ENCODE measurements at places on chromosomes 4 and X.

DNA sequence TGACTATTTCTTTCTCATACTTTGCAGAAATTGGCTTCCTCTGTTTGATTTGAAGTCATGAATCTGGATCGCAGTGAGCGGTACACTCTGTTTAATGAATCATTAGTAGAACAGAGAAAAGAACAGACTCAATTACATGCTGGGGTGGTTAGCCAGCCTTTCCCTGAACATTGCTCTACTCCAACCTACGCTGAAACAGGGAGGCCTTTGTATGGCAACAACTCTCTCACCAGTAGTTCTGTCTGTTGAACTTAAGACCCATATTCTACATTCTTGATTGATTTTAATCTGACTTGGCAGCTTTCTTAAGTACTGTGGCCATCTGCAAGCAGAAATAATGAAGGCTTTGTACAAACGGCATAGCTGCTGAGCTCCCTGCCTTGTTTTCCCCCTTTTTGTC, 19.0 kb upstream of the AP1S2 start:
- no peak for DNase-seq

DNA sequence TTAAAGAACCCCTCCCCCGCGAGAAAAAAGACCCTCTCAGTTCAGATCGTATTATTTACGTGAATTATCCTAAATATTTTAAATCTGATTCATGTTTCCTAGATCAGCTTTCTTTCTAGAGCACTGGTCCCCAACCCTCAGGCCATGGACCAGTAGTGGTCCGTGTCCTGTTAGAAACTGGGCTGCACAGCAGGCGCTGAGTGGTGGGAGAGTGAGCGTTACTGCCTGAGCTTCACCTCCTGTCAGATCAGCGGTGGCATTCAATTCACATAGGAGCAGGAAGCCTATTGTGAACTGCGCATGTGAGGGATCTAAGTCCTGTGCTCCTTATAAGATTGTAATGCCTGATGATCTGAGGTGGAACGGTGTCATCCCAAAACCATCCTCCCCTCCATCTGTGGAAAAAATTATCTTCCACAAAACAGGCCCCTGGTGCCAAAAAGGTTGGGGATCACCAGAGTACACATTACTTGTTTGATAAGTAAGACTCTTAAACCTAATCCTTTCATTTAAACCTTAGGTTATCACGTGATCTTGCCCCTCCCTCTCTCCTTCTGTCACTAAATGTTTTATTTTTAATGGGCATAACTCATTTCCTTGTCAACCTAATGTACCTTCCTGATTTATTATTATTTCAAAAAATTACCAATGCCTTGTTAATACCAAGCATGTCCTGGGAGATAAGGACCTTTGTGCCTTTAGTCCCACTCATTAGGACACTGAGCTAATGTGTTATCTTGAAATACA, 442.9 kb downstream of the TLL1 start:
- DNase-seq: no peak

GRCh38 chr4:169652535-169652934, 32.2 kb downstream of the CLCN3 start:
- no peak for DNase-seq

DNA sequence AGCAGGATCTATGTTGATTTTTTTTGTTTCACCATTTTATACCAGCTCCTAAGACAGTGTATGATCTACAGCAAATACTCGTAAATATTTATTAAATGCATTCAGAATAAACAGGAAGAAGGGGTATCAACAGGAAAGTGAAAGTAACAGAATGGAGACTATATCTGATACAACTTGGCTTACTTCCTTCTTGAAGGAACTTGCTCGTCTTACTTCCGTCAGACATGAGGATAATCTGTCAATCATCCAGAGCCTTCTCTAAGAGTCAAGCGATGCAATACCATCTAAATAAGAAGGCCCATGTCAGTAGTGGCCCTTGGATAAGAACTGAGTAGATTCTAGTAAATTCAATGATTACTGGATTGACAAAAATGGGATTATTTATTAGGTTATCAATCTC, 84.2 kb downstream of the CAMK2D start:
- DNase-seq: no peak

DNA sequence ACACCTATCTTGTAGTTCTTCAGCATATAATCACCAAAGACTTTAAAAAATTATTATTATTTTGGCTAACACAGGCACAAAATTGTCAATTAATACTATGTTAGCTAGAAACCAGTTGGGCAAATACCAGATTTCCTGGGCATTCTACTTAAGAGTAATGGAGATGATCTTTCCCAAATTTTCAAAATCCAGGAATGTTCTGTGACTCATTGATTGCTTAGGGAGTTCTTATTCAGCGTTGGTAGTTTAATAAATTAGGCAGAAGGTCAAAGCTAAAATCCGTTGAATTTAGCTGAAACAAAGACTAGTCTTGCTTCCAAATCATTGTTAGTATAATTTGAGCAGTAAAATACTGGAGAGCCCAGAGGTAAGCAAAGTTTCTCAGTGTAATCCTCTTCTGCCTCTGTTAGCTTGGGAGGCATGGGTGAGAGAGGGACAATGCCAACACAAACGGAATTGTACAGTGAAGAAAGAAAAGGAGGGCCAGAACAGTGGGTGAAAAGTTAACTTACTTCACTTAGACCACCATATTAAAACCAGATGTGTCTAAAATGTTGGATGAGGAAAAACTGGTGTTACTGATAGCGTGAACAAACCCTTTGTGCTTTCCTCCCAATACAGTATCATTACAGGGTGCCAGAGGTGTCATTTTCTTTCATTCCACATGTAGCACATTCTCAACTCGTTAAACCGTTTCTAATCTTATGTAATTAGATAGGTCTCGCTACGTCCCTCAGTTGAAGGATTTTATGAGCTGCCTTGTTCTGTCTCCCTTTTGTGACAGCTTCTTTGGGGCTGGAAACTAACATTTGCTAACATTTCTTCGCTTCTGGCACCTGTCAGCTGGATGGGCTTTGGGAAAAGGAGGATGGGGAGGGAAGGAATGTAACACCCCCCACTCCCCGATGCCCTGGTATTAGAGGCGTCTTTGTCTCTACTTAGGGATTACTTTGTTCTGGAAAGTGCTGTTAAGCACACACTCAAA, 87.4 kb upstream of the CITED1 start:
- DNase-seq: no peak

DNA sequence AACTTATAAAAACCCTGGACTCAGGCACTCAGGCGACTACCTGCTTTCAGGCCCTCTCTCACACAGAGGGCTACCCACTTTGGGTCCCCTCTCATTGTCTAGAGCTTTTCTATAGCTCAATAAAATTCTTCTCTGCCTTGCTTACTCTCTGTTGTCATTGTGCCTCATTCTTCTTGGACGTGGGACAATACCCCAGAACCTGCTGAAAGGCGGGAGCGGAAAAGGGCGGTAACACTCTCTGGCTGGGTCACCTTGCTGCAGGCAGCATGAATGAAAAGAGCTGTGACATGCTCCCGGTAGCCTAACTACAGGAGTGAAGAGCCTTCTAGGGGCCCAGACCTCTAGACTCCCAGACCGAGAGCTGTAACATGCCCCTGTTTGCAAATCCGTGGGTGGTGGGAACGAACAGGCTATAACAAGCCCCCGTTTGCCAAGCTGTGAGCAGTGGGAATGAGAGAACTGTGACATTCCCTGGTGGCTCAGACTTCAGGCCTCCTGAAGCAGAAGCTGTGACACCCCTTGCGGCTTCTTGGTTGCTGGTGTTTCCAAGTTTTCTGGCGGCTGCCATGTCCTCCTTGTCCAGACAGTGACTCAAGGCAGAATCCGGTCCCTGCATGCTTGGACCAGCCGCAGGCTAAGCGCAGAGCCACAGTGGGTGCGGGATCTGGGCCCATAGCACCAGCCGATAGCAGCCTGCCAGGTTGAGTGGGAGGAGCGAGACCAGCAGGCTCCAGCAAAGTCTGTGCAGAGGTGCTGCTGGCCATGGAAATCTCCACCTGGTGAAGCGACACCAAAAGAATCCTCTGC, 684.6 kb downstream of the ARAP2 start:
- no peak for DNase-seq

DNA sequence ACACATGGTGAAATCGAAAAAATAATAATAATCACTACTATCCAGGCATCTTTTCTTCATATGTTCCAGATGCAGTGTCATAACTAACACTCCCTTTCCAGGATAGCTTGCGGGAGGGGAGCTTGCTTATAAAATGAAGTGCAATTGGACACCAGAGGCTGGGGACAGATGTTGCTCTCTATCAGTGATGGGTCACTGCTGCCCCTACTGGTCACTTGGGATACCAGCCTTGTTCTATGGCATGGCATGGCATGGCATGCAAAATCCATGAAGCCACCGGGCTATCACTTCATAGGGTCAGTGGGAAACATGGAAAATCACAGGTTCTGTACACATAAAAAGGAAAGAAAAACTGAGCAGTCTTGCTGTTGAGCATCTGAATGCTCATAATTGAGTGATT, 168.1 kb downstream of the GLRA2 start:
- peak; percentile 4 for DNase-seq

DNA sequence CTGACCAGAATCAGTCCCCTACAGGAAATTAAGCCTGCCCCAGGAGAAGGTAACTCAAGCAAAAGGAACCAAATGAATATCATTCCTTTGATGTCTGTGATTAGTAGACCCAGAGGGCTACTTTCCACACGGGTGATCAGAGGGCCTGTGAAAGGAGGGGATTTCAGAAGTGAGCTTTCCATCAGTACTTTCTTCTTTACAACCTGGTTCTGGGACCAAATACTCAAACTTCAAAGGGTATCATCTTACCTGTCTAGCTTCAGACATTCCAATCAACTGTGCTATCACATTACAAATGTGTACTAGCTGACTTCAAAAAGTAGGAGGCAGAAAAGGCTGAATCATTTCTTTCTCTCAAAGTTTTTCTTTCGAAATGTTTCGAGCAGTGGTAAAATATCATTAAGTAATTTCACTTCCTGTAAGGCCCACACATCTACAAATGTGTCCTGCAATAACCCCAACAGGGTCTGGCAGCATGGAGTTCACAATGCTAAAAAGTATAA, 23.9 kb downstream of the ACSL4 start:
- peak; percentile 70 for DNase-seq

DNA sequence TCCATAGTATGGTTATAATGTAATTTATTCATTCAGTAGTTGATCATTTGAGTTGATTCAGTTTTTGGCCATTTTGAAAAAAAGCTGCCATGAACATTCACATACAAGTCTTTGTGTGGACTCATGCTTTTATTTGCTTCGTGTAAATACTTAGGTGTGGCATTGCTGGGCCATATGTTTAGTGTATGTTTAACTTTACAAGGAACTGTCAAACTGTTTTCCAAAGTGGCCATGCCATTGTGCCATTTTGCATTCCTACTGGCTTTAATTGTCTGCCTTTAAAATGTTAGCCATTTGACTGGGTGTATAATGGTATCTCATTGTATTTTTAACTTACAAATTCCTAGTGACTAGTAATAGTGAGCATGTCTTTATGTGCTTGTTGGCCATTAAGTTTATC, 8.8 kb downstream of the MTM1 start:
- DNase-seq: no peak

DNA sequence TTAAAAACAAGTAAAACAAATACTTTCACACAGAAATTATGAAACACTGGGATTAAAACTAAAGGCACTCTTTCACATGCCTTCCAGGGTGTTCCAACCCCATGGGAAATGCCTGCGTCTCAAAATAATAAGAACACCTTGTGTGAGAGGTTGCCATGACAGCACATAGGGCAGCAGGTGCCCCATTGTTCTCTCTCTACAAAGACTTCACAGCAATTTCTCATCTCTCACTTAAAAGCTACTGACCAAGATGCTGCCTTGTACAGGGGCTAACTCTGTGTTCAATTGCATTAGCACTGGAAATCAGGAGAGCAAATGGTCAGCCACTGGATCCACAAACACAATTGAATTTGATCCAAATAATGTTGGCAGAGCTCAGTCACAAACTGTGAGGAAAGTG, 102.5 kb upstream of the GALNTL6 start:
- DNase-seq: no peak

- DNase-seq: no peak
These were observed 49.3 kb upstream of the CD40LG start for GRCh38 chrX:136598631-136599030.

- no peak for DNase-seq
These were observed 7.1 kb downstream of the RASL11B start for GRCh38 chr4:52869196-52869595.

- no peak for DNase-seq
These were observed 19.0 kb upstream of the SUPT20HL2 start for GRCh38 chrX:24332878-24333277.

DNA sequence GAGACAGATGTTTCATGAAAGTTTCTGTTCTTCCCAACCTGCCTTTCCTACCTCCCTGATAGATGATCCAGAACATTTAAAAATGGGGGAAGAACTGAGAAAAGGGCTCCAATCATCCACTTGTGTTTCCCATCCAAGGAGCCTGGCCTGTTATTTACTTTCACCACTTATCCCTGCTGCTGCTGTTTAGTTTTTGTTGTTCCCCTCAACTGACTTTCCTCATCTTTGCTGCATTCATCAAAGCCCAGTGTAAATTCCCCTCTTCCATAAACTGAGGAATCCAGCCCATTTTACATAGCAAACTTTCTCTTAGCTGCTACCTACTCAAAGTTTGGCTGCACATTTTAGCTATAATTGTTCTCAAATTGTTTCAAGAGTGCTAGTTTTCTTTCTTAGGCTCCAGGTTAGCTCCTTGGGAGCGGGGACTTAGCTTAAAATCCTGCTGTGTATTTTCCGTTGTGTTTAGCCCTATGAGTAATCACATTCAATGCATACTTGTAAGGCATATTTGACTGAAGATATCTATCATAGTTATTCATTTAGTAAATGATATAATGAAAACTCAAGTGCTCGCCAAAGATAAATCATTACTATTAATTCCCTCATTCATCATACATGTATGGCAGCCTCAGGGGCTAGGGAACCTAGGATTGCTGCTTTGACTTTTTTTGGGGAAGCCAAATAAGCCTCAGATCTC, 1.4 kb upstream of the PTPN13 start:
- DNase-seq: no peak

DNA sequence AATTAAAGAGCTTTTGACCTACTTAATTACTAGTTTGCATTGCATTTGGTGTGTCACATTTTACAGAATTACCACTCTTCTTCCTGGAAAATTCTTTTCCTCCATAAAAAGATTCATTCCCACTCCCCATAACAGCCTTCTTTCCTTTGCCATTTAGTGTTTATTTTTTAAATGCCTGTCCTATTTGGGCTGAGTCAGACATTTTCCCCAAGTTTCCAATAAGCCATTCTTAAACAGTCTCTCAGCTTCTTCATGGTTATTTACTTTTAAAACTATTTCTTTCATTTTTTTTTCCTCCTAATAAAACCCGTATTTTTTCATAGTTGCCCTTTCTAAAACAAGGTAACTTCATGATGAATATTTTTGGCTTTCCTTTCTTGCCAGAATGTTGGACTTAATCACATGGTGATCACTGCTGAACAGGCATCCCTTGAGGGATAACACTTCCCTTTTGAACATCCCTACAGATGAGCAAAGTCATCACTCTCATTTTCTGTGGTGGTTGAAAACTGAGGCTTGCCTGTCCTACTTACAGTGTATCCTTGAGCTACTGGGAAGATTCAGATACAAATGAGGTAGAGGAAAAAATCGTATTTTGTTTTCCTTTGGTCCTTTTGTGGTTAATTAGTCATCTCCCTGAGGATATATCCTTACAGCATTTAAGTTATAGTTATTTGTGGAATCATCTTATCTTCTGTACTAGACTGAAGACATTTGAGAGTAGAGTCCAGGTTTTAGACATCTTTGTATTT, 520.5 kb upstream of the NR3C2 start:
- DNase-seq: no peak

All from AML-193 (cell line).